ENCODE measurements at places on chromosomes 4 and X.

DNA sequence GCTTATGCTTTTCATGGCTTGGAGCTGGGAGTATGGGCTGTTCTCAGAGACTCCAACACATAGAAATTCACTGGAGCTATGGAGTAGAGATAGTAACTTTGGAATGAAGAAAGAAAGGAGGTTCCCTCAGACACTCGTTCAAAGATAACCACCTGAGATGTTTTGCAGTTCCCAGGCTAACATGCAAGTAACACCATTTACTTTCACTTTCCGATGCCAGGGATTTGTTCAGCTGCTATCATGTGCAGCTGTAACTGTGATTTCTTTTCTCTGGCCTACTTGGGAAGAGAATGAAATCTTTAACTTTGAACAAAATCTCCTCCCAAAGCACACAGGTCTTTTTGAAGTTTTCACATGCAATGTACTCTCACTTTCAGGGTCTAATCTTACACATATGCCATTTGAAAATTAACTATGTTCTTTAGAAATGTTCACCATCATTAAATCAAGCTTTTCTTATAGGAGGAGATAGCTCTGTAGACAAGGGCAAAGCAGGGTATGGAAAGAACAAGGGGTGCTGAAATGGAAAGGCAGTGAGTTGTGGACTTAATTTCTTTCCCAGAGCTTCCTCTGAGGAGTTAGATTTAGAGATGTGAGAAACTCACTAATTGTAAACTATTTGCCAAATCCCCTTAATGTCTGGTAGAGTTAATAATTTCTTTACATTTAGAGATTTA, 514.3 kb downstream of the PDHA2 start:
- DNase-seq, result no peak

DNA sequence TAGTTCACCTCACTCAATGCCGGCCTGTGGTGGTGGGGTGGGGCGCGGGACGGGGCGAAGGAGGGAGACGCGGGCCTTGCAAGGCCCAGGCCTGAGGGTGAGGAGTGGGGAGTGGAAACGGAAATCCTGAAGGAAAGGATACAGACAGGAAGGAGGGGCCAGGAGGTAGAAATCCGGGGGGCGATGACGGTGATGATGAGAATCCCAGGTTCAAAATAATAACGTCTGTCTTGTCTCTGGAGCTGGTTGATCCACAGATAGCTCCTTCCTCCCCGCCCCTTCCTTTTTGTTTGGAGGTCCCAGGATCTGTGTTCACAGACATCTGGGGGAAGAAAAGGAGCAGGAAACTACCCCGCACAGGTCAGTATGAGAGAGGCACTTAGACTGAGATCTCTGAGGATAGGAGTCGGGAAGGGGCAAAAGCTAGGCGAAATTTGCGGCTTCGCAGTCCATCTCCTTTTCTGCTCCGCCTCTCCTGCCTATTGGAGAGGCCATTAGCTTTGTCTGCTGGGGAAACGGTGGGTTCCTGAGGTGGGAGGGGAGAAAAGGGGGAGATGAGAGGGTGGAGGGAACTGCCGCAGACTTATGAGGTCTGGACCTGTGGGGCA, 746 bp downstream of the TCEAL7 start:
- no peak for DNase-seq

DNA sequence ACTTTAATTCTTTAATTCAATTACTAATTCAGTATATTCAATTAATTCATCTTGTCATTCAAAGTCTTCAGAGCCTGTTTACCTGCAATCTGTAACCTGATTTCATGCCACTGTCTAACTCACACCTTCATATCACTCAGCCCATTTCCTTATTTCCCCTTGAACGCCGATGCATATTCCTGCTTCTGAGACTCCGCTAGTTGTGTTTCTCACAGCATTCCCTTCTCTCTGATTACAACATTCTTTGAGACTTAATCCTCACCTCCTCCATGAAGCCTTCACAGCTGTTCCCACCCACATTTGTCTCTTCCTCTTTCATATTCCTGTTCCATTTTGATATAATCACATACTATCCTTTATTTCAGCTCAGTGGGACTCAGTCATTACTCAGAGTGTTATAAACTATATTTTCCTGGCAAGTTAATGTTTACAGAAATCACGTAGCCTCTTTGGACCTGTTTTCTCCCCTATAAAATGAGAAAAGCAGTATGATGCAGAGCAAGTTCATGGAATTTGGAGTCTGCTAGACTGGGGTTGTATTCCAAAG, 69.0 kb downstream of the MAP9 start:
- DNase-seq, result no peak

DNA sequence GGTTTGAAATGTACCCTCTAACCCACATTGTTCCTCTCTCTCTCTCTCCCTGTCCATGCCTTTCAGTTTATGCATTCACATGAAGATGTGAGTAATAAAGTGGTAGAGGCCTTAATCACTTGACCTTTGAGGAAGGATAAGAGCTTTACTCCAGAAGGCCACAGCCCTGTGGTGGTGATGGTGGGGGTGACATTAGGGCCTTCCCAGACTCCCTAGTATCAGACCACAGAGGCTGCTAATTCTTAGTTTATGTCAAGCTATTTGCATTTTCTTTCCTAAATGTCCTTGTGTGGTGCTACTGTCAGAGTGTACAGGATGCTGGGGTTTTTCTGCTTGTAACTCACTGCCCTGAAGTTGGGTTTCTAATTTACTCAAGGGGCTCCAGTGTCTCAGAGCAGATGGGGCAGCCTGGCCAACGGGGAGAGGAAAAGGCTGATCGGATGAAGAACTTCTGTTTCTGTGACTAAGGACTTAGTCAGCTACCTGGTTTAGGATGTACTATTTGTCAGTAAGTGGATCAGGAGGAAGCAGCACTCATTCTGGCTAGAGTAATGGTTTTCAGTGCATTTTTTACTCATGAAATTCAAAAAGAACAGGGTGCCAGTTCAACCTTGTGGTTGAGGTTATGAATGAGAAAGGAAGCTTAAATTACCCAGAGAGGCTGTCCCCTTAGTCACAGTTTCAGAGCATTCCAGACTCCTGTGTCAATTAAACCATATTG, 509.6 kb upstream of the DIPK2B start:
- DNase-seq, result no peak

DNA sequence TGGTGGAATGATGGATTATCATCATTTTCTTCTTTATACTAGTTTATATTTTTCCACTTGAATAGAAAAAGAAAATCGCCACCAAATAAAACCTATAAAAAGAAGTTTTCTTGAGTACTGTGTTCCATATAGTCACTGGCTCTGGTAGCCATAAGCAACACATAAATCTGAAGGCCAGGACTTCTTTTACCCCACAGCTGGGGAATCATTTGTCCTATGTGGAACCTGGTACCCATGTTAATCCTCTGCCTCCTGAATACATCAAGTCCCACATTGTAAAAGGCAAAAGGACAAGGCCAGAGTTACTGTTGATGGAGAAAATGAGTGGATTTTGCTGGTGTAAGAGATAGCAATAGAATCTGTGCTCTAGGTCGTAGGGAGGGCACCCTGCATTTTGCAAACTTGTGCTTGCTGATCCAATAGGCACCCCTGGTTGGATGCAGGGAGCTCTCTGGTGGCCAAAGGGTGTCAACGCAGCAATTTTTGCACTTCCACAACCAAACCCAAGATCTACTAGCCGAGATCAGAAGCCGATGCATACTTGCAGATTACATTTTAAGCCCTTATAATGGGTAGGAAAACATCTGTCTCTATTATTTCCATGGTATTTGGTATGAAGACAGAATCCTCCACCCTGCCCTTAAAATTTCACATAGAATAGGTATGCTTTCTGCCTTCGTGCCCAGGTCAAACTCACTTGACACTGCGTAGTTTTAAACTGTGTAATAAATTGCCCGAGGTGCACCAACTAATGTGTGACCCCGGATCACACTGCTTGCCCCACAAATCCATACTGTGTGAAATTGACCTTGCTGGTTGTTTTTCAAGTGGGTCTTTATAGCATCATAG, 146.2 kb upstream of the SCML1 start:
- no peak for DNase-seq

All from stimulated activated CD8-positive, alpha-beta memory T cell treated with anti-CD3 and anti-CD28 coated beads, Interleukin-2, amount 100 ng/mL, for 1 hour (primary cell).